M059J (cell line): ENCODE measurements at places on chromosomes 6 and 20.

DNA sequence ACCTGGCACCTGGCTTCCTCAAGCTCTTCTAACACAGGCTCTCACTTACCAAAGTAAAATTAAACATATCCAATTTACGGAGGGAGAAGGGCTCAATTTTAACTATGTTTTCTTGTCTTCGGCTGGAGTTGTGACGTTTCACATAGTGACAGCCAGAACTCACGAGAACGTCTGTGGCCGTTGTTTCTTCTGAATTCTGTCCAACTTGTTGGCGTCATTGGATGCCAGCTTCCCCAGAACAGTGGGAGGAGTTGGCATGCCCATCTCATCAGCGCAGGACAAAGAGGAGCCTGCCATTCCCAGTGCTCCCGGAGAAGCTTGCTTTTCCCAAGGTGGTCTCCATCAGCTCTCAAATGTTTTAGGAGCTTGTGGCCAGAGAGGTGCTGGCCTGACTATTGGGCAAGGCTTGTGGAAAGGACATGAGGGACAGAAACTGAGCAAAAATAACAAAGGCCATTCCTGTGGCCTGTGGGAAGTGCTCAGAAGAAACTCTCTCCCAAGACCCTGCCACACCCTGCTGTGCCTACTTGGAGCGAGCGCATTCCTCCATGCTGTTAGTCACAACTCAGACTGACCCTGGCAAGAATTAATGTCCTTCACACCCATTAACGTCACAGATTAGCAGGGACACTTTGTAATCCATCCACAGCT is 265.4 kb upstream of the CDH4 start:
- DNase-seq = no peak

DNA sequence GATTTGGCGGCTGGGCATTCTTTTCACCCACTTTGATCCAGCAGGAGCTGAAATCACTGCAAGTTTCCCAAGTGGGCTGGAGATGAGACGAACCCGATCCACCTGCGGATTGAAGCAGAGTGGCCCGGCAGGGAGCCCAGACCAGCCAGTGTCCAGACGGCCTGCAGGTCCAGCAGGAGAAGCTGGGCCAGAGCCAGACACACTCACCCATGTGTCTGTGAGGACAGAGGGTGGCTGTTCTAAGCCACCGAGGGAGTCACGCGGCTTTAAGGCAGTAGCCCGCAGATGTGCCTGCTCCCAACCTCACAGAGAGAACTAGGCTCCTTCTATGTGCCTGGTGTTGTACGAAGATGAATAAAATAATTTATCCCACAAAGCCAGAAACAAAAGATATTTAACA is 200.7 kb downstream of the WDR27 start:
- DNase-seq = no peak

- peak; percentile 75 for DNase-seq
These were observed 8.8 kb downstream of the TMEM244 start for GRCh38 chr6:129852257-129852858.

DNA sequence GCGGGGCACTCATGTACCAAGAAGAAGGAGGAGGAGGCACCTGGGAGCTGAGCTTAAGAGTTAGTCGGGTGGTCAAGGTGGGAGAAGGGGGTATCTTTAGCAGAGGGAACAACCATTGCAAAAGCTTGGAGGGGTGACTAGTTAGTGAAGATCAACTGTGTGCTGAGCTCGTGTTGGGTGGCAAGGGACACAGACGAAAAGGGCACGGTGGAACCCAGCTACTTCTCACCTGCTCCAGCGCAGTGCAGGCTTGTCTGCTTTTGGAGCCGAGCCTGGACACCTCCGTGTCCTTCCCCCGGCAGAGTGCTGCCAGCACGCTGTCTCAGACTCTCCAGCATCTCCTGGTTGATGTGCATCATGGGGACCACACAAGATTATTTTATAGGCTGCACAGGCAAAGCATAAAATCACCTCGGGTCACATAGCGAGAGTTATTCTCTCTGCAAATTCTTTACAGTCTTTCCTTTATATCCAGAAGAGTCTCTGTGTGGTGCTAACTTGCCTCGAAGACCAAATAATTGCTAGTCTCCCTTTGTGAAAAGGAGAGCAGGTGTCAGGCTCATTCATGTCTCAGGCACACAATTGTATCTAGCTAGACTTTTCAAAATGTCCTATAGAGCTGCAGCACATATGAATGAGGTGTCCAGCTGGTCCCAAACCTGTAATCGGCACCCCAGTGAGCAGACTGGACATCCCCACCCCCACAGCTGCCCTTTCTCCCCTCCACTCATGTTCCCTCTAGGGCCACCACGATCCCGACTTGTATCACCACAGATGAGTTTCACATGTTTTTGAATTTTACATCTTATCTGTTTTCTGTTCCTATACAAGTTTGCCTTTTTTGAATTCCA is 123.4 kb downstream of the CEBPB start:
- no peak for DNase-seq

GRCh38 chr6:1838604-1839213 is 229.0 kb downstream of the FOXC1 start:
- peak; percentile 64 for DNase-seq

DNA sequence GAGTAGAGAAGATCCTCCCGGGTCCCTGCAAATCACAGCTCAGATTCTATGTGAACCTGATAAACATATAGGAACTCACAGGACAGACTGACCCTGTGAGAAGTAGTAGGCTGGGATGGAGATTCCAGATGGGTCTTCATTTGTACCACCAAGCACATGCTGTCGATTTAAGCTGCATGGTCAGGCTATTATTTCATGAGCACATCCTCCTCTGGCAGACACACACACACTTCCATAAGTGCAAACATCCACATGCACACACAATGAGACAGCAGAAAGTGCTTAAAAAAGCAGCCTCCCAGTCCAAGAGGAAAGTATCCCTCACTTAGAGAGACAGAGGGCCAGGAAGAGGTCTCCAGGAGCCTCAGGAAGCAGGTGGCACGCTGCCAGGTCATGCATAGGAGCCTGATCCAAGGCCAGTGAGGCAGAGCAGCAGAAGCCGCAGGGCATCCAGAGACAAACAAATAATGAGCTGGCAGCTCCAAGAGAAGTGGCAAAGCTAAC is 131.8 kb downstream of the UNC5CL start:
- DNase-seq = peak; percentile 99

GRCh38 chr20:17500826-17501225 is 30.4 kb downstream of the BFSP1 start:
- no peak for DNase-seq

GRCh38 chr6:147738516-147739162 is 230.1 kb downstream of the SAMD5 start:
- peak; percentile 45 for DNase-seq

GRCh38 chr6:147528511-147529145 is 20.1 kb downstream of the SAMD5 start:
- no peak for DNase-seq

- DNase-seq = no peak
These were observed 139.5 kb upstream of the RNF217 start for GRCh38 chr6:124822721-124823120.
